Vagina (tissue), 2 donors: ENCODE measurements at places on chromosomes 2 and 18.

DNA sequence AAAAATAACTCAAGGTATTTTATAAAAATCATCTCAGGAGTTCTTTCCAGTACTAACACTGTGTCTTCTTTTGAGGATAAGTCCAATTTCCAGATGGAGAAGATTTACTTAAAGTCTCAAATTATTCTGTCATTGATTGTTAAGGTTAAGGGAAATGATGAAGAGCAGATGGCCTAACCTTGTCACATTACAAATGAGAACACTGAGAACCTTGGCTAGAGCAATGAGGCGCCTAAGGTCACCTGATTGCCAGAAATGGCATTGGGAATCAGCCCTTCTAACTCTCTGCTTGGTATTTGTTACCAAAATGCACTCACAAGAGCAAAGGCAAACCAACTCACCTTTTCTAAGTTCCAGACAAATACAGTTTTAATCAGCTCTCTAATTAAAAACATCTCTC is 835.1 kb downstream of the RNF144A start:
- H3K36me3 ChIP-seq, result no peaks in the 10 kb centered on the region
- no peak for DNase-seq
- no peaks in the 10 kb centered on the region for H3K4me1 ChIP-seq
- H3K27ac ChIP-seq, result no peak overlapping the region
- H3K27me3 ChIP-seq, result no peaks in the 10 kb centered on the region
- H3K4me3 ChIP-seq, result no peak overlapping the region

GRCh38 chr2:232288489-232289030 is 90.0 kb upstream of the ALPP start:
- peaks cover 8% of the 10 kb centered on the region for H3K4me1 ChIP-seq
- no peak overlapping the region for H3K4me3 ChIP-seq
- H3K27ac ChIP-seq, result no peak overlapping the region
- DNase-seq, result no peak

GRCh38 chr2:134875309-134875708 is 36.9 kb downstream of the ACMSD start:
- no peak for DNase-seq
- H3K27ac ChIP-seq, result no peak overlapping the region
- H3K36me3 ChIP-seq, result no peaks in the 10 kb centered on the region
- H3K27me3 ChIP-seq, result no peaks in the 10 kb centered on the region
- H3K4me1 ChIP-seq, result no peaks in the 10 kb centered on the region
- H3K4me3 ChIP-seq, result no peak overlapping the region

GRCh38 chr2:40680547-40680946 is 228.7 kb upstream of the SLC8A1 start:
- no peaks in the 10 kb centered on the region for H3K27me3 ChIP-seq
- DNase-seq, result no peak

- H3K36me3 ChIP-seq, result no peaks in the 10 kb centered on the region
- no peak overlapping the region for H3K4me3 ChIP-seq
- no peak for DNase-seq
- no peak overlapping the region for H3K27ac ChIP-seq
- H3K27me3 ChIP-seq, result no peaks in the 10 kb centered on the region
Observed at GRCh38 chr2:33498291-33498956, 22.0 kb downstream of the RASGRP3 start.

GRCh38 chr2:187372213-187372612 is 75.8 kb downstream of the CALCRL start:
- H3K27ac ChIP-seq, result no peak overlapping the region
- H3K36me3 ChIP-seq, result no peaks in the 10 kb centered on the region
- DNase-seq, result no peak
- no peaks in the 10 kb centered on the region for H3K27me3 ChIP-seq
- H3K4me1 ChIP-seq, result no peaks in the 10 kb centered on the region

- DNase-seq, result no peak
- H3K27me3 ChIP-seq, result no peaks in the 10 kb centered on the region
- no peak overlapping the region for H3K27ac ChIP-seq
- no peaks in the 10 kb centered on the region for H3K4me1 ChIP-seq
Observed at GRCh38 chr2:159996792-159997546, 65.4 kb downstream of the PLA2R1 start.

GRCh38 chr2:30741576-30741975 is 65.7 kb downstream of the CAPN13 start:
- DNase-seq, result no peak
- no peaks in the 10 kb centered on the region for H3K4me1 ChIP-seq
- no peak overlapping the region for H3K27ac ChIP-seq
- no peaks in the 10 kb centered on the region for H3K36me3 ChIP-seq

GRCh38 chr2:172172513-172173173 is 69.9 kb upstream of the DLX2 start:
- DNase-seq, result no peak
- no peaks in the 10 kb centered on the region for H3K27me3 ChIP-seq
- no peaks in the 10 kb centered on the region for H3K36me3 ChIP-seq
- peaks cover 15% of the 10 kb centered on the region for H3K4me1 ChIP-seq

GRCh38 chr2:97761192-97761591 is 47.8 kb downstream of the ZAP70 start:
- H3K27ac ChIP-seq, result no peak overlapping the region
- H3K4me1 ChIP-seq, result no peaks in the 10 kb centered on the region
- no peaks in the 10 kb centered on the region for H3K36me3 ChIP-seq
- DNase-seq, result no peak
- no peaks in the 10 kb centered on the region for H3K27me3 ChIP-seq

DNA sequence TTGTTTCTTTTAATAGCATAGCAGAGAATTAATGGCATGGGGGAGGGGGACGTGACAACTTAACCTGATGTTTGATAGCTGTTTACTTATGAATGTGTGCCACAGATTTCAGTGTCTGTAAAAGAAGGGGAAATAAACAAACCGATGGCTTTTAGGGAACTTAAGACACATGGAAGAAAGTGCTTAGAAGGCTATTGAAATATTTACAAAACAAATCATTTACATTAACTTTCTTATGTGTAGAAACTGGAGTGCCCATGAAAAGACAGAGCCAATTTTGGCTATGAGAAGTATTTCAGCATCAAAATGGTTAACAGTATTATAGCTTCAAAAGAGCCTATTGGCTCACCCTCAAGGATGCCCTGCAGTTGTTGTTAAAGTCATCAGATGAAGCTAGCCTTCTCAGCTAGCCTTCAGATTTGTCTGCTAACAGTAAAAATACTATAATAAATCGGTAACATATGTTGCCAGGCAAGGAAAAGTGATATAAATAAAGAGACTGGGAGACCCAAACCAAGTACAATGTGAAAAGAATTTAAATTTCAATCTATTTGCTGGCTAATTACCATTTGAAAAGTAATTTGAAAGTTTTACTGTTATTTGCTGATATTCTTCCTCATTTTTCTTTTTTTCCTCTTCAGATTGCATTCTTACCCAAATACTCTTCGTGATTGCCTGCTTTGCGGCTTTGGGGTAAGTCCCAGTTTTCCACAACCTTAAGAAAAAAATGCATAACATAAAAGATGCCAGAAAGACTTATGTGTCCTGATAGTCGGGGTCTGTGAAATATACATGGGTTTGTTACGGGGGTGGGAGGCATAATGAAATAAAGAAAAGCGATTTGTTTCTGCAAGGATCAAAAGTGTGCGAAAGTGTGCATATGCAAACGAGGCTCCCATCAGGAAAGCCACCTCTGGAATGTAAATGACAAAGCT is 256.4 kb downstream of the MEIS1 start:
- H3K4me3 ChIP-seq, result peak overlapping the region; percentile 43
- no peak for DNase-seq
- no peaks in the 10 kb centered on the region for H3K36me3 ChIP-seq
- peak overlapping the region; percentile 68 for H3K27ac ChIP-seq
- no peaks in the 10 kb centered on the region for H3K4me1 ChIP-seq

DNA sequence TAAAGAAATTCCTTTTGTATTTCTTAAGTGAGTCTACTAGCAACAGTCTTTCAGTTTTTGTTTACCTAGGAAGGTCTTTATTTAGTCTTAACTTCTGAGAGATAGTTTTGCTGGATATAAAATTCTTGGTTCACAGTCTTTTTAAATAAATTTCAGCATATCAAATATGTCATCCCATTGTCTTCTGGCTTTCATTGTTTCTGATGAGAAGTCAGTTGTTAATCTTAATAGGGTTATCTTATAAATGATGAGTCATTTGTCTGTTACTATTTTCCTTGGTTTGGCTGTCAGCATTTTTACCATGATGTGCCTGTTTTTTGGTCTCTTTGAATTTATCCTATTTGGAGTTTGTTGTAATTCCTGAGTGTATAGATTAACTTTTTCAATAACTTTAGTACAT is 129.3 kb downstream of the FAM210A start:
- H3K27ac ChIP-seq, result no peak overlapping the region
- no peaks in the 10 kb centered on the region for H3K36me3 ChIP-seq
- no peak for DNase-seq
- no peaks in the 10 kb centered on the region for H3K27me3 ChIP-seq
- no peaks in the 10 kb centered on the region for H3K4me1 ChIP-seq

GRCh38 chr18:48702346-48703027 is 163.7 kb downstream of the CTIF start:
- H3K4me3 ChIP-seq, result no peak overlapping the region
- no peak for DNase-seq
- H3K27me3 ChIP-seq, result no peaks in the 10 kb centered on the region
- H3K27ac ChIP-seq, result no peak overlapping the region
- H3K4me1 ChIP-seq, result no peaks in the 10 kb centered on the region

DNA sequence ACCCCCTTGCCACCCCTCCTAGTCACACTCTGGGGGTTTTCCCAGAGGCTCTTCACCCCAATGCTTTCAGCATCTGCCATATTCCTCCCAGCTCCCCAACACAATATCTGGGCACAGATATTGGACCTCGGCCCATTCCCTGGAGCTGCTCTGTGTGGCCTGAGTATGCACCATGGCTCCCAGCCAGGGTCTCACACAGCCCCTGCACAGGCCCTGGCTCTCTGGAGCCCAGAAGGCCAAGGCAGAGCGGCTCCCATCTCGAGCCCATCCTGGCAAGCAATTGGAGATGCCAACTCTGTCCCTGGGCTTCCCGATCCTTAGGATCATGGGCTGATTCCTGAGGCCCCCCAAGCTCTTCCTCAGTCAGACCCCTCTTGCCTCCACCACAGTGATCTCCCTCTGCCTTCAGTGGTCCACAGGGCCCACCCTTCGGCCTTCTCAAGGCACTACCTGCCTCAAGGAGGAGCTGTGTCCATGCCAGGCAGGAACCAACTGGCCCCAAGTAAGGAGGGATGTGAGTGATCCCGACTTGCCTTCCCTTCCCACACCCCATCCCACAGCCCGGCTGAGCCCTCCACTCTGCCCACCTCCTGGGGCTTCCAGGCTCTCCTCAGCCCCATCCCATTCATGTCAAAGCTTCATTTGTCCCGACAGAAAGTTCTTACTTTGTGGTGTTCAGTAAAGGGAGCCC is 62.7 kb downstream of the ADD2 start:
- no peaks in the 10 kb centered on the region for H3K27me3 ChIP-seq
- no peaks in the 10 kb centered on the region for H3K4me1 ChIP-seq
- no peak overlapping the region for H3K27ac ChIP-seq
- H3K36me3 ChIP-seq, result no peaks in the 10 kb centered on the region
- no peak for DNase-seq
- H3K4me3 ChIP-seq, result no peak overlapping the region

DNA sequence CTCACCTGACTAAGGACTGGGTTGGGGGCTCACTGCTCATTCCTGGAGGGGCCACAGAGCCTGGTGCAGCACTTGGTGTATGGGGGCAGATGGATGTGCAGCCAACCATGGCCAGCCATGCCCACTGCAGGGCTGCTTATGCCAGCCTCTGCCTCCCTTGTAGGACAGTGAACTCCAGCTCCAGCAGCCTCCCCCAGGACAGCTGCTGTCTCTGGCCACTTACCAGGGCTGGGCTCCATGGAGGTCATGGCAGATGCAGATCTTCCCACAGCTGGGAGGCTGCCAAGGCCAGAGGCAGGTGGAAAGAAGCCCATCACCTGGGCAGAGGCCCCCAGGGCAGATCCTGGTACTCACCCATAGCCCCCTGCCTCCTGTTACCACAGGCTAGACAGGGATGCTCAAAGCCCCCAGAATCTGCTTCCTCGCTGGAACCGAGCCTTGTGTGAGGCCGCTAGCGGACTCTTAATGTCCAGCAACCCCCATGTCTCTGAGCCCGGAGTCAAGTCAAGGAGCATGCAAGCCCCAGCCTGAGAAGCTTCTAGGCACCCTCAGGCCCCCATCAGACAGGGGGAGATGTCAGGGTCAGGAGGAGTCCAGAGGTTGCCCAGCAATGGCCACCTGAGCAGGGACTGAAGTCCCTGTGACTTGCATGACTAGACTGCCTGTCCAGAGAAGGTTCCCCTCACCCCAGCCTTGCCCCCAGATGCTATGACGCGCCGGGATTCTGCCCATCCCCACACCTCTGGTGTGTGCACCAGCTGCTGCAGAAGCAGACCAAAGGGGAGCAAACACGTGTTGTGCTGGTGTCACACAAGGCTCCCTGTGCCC is 123.6 kb downstream of the TWIST2 start:
- H3K4me1 ChIP-seq, result peaks cover 15% of the 10 kb centered on the region
- H3K27me3 ChIP-seq, result no peaks in the 10 kb centered on the region
- no peaks in the 10 kb centered on the region for H3K36me3 ChIP-seq
- H3K4me3 ChIP-seq, result no peak overlapping the region
- no peak for DNase-seq
- no peak overlapping the region for H3K27ac ChIP-seq

- H3K27me3 ChIP-seq, result no peaks in the 10 kb centered on the region
- no peak overlapping the region for H3K4me3 ChIP-seq
- no peaks in the 10 kb centered on the region for H3K36me3 ChIP-seq
Observed at GRCh38 chr2:105445498-105445897, 46.6 kb upstream of the FHL2 start.

- H3K27me3 ChIP-seq, result no peaks in the 10 kb centered on the region
- peaks cover 13% of the 10 kb centered on the region for H3K4me1 ChIP-seq
- no peaks in the 10 kb centered on the region for H3K36me3 ChIP-seq
- DNase-seq, result no peak
- H3K4me3 ChIP-seq, result no peak overlapping the region
Observed at GRCh38 chr2:119352357-119352756, 14.3 kb downstream of the C2orf76 start.

DNA sequence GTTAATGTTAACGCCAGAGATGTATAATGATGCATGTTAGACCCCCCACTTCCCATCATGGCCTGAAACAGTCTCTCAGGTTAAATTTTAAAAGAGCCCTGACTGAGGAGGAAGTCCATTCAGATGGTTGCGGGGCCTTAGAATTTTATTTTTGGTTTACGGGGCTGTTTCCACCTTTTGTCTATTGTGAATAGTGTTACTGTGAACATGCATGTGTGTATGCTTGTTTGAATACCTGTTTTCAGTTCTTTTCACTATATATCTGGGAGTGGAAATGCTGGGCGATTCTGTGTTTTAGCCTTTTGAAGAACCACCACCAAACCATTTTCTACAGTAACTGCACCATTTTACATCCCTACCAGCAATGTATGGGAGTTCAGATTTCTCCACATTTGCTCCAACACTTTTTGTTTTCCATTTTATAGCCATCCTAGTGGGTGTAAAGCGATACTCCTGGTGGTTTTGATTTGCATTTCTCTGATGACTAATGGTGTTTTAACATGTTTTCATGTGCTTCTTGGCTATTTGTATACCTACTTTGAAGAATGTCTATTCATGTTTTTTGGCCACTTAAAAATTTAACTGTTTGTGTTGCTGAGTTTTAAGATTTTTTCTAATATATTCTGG is 133.0 kb downstream of the MYO3B start:
- H3K4me1 ChIP-seq, result no peaks in the 10 kb centered on the region
- H3K36me3 ChIP-seq, result no peaks in the 10 kb centered on the region
- H3K4me3 ChIP-seq, result no peak overlapping the region
- no peak overlapping the region for H3K27ac ChIP-seq
- DNase-seq, result no peak

GRCh38 chr18:24627644-24628315 is 167.3 kb downstream of the HRH4 start:
- H3K4me1 ChIP-seq, result no peaks in the 10 kb centered on the region
- no peak for DNase-seq
- H3K36me3 ChIP-seq, result no peaks in the 10 kb centered on the region
- H3K27me3 ChIP-seq, result no peaks in the 10 kb centered on the region
- no peak overlapping the region for H3K27ac ChIP-seq
- H3K4me3 ChIP-seq, result no peak overlapping the region
